ENCODE measurements at places on chromosomes 16 and 17. TPM values are rescaled to one million over a fixed set of nuclear protein-coding genes. Genes with fewer than 3 reads are reported as not detected.

Gene LDHD
- 135 TPM for total RNA-seq

Gene MAP2K3
- 44.4 TPM for total RNA-seq

DNA sequence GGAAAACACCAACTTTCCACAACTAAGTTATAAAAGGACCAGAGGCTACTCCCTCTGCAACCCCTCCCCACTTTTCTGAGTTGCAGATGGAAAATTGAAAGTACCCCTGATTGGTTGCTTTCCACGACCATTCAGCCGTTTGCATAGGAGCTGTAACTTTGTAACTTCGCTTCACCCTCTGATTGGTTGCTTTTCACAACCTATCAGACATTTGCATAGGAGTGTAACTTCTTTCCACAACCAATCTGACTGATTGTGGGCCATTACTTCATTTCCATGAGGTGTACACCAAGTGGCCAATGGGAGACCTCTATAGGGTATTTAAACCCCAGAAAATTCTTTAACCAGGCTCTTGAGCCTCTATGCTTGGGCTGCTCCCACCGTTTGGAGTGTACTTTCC lies 644.1 kb downstream of the WWOX start:
- no peak overlapping the region for H3K4me3 ChIP-seq
- H3K36me3 ChIP-seq, result no peaks in the 10 kb centered on the region
- no peaks in the 10 kb centered on the region for H3K27me3 ChIP-seq
- H3K27ac ChIP-seq, result peak overlapping the region; percentile 77
- no peak for DNase-seq
- H3K4me1 ChIP-seq, result peaks cover 13% of the 10 kb centered on the region

- DNase-seq, result no peak
- H3K27ac ChIP-seq, result no peak overlapping the region
- no peaks in the 10 kb centered on the region for H3K4me1 ChIP-seq
Observed at GRCh38 chr17:19319771-19320505, 42.6 kb downstream of the B9D1 start.

- H3K36me3 ChIP-seq, result no peaks in the 10 kb centered on the region
- no peak overlapping the region for H3K4me3 ChIP-seq
- H3K27me3 ChIP-seq, result no peaks in the 10 kb centered on the region
- H3K4me1 ChIP-seq, result peaks cover 3% of the 10 kb centered on the region
Observed at GRCh38 chr16:79253100-79253631, 347.4 kb downstream of the MAF start.

DNA sequence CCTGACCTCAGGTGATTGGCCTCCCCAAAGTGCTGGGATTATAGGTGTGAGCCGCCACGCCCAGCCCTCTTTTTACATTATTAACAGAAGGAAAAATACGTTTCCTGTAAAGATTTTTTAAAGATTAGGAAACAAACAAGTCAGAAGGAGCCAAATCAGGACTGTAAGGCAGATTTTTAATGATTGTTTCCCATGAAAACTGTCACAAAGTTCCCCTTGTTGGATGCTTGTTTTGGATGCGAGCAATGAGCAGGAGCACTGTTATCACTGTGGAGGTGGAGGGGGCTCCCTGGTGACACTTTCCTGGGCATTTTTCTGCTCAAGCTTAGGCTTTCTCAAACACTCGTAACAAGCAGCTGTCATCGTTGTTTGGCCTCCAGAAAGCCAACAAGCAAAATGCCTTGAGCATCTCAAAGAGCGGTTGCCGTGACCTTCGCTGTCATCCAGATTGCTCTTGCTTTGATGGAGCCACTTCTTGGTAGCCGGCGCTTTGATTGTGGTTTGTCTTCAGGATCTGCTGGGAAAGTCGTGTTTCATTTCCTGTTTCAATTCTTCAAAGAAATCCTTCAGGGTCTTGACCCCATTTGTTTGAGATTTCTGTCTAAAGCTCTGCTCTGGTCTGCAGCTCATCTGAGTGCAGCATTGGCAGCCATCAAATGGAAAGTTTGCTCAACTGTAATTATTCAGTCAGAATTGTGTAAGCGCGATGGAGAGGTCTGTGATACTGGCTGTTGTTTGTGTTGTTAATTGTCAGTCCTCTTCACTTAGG lies 128.7 kb downstream of the RPTOR start:
- H3K36me3 ChIP-seq, result no peaks in the 10 kb centered on the region
- no peaks in the 10 kb centered on the region for H3K4me1 ChIP-seq
- H3K27ac ChIP-seq, result no peak overlapping the region
- no peaks in the 10 kb centered on the region for H3K27me3 ChIP-seq
- no peak for DNase-seq

- H3K27me3 ChIP-seq, result no peaks in the 10 kb centered on the region
- H3K4me3 ChIP-seq, result peak overlapping the region; percentile 44
- H3K27ac ChIP-seq, result peak overlapping the region; percentile 82
- H3K36me3 ChIP-seq, result no peaks in the 10 kb centered on the region
Observed at GRCh38 chr17:57861000-57861789, 11.4 kb upstream of the MRPS23 start.

- H3K4me1 ChIP-seq, result peaks cover 18% of the 10 kb centered on the region
- H3K27me3 ChIP-seq, result no peaks in the 10 kb centered on the region
- H3K27ac ChIP-seq, result peak overlapping the region; percentile 70
Observed at GRCh38 chr16:4515611-4516233, 22.9 kb downstream of the CDIP1 start.

DNA sequence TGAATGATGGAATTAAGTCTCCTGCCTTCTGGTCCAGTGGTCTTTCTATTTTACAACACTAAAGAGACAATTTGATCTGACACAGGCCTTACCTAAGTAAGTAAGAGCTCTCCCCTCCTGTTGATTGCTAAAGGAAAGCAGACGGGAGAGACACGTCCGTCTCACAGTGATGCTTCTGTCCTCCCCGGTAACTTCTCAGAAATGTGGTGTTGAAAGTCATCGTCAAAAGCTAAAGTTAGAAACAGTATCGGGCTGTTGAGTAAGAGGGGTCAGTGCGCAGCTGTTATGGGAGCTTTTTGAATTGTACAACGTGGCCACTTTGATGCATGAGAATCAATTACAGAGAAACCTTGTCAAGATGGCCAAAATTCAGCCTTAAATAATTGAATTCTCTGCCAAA lies 1.9 kb upstream of the RBFOX1 start:
- H3K4me1 ChIP-seq, result no peaks in the 10 kb centered on the region
- H3K27me3 ChIP-seq, result no peaks in the 10 kb centered on the region
- H3K36me3 ChIP-seq, result no peaks in the 10 kb centered on the region
- no peak overlapping the region for H3K27ac ChIP-seq
- DNase-seq, result no peak
- H3K4me3 ChIP-seq, result no peak overlapping the region

GRCh38 chr17:18177722-18178121 lies 5.9 kb upstream of the ALKBH5 start:
- H3K4me3 ChIP-seq, result no peak overlapping the region
- H3K4me1 ChIP-seq, result peaks cover 21% of the 10 kb centered on the region
- no peak overlapping the region for H3K27ac ChIP-seq
- H3K36me3 ChIP-seq, result no peaks in the 10 kb centered on the region
- H3K27me3 ChIP-seq, result no peaks in the 10 kb centered on the region
- DNase-seq, result no peak

Measured in transverse colon (tissue), 4 donors.